DMS153 (cell line): ENCODE measurements at places on chromosomes 3 and 15.

DNA sequence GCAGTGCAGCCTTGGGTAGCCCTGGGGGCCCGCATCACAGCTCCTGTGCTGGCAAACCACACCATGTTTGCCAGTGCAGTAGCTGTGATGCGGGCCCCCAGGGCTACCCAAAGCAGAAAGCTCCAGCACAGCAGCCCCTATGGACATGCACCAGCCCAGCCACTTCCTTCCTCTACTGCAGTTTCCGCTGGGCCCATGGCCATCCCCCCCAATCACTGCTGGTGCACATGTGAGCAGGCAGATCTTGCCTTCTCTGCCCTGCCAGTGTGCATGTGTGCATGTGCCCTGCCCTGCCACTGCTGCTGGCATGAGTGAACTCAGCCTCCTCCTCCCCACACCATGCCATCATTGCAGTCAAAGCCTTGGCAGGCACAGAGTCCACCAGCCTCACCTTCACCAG lies 20.1 kb upstream of the MINAR1 start:
- no peak for DNase-seq

GRCh38 chr3:31980530-31981205 lies 394 bp downstream of the OSBPL10 start:
- DNase-seq, result peak; percentile 30

DNA sequence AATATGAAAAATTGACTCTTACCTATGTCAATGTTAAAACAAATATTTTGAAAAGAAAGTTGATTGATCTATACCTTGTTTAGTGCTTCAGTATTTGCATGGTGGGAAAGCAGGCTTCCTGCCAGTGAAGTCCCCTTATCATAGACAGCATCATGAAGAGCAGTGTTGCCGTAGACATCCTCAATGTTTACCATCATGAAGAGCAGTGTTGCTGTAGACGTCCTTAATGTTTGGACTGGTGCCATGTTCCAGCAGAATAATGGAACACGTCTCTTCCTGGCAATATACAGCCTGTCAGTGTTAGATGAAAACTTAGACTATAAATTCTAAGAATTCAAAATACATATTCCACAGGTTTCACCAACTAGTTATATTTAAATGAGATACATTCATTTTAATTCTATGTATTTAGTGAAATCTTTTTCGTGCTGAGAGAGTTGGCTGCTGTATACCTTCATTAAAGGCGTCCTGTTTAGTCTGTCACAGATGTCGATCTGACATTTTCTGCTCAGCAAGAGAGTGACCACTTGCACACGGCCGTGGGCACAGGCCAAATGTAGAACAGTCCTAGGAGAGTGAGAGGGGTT lies 116.8 kb downstream of the LMLN start:
- peak; percentile 83 for DNase-seq

DNA sequence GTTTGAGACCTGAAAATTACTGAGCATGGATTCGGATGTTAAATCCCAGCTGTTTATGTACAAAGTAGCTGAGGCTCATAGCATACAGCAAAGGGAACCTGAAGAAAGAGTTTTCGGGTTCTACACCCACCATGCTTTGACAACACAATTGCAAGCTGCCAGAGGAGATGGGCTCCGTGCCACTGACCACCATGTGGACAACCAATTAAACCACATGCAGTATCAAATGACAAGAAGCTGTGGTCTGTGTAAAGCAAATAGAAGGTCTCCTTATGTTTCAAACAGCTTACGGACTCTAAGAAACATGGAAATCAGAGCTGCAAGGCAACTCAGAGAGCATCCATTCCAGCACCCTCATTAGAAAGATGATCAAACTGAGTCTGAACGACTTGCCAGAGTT lies 12.9 kb downstream of the GABRB3 start:
- DNase-seq, result no peak

- no peak for DNase-seq
Measured at GRCh38 chr3:111314181-111314873, 227.7 kb upstream of the CD96 start.

DNA sequence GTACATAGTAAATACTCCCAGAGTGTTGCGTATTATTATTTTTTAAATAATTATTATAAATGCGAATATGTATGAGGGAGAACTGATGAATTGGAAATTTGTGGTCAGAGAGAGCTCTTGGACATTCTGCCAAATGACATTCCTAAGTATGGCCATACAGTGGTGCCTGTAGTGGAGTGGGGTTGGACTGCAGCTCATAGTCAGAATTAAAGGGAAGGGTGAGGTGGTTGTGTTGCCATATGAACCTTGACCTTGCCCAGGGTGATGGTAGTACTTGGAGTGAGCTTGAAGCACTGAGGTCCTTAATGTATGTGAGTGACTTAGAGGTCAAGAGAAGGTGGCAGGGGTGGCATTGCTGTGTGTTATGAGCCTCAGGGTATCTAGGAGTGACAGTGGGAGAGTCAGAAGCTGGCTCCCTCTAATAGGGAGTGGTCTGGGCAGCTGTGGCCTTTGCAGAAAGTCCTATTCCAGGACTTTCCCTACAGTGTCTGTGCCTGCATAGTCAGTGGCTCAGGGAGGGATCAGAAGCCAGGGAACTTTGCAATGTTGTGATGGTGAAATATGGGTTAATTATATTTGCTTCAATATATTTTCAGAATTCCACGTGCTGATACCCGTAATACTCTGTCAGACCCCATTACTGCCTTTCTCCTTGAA lies 26.2 kb downstream of the PDE8A start:
- no peak for DNase-seq

DNA sequence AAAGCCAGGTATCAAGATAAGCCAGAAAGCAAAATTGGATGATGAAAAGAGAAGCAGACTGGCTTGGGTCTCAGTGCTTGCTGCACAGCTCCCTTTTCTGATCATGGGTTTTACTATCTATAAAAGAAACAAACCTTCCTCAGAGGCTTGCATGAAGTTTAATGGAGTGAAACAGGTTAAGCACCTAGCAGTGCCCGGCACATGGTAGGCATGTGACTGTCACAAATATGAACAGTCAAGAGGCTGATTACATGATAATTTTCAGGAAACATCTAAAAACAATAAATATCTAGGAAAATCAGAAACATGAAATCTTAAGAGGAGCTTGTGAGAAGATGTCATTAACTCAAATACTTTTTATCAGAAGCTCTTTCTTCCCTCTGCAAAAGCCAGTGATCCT lies 519.2 kb downstream of the EPHB1 start:
- DNase-seq, result no peak

DNA sequence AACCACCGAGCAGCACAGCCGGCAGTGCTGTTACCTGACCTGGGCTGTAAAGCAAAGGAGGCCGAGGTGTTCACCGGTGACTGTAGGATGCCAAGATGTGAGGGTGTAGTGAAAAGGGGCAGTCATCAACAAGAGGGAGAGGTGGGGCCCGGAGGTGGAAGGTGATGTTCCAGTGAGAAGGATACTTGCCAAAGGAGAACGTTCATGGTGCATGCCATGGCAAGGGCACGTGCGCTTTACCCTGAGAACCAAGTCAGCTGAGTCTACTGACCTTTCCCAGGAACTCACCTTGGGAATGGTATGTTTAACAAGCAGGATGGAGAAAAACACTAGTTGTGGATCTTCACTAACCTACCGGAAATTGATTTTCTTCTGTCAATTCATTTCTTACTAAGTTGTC lies 211.1 kb downstream of the PDZRN3 start:
- DNase-seq, result no peak

- no peak for DNase-seq
Measured at GRCh38 chr15:60529332-60529731, 50.4 kb upstream of the ICE2 start.

DNA sequence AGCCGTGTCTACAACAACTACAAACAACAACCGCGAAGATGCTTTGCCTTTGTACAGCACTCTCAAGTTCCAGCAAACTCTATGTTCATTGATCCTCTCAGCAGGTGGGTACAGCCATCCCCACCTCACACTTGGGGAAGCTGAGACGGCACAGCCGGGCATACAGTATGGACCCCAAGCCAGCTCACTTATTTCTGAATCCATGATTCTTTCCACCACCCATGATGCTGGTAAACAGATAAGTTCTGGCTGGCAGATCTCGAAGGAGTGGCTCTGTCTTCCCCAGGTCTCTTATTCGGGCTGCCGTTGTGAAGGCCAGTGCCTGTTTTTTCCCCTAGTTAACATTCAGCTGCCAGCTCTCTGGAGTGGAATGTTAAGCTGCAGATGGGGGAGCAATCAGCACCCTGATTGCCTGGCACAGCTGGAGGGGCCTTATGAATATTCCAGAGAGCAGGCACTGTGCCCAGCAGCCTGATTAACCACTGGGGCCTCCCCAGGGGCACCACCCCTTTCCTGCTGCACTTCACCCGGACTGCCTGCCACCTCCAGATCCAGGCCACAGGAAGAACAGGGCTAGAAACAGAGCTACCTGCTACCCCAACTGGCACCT lies 73.2 kb downstream of the CORO2B start:
- no peak for DNase-seq

DNA sequence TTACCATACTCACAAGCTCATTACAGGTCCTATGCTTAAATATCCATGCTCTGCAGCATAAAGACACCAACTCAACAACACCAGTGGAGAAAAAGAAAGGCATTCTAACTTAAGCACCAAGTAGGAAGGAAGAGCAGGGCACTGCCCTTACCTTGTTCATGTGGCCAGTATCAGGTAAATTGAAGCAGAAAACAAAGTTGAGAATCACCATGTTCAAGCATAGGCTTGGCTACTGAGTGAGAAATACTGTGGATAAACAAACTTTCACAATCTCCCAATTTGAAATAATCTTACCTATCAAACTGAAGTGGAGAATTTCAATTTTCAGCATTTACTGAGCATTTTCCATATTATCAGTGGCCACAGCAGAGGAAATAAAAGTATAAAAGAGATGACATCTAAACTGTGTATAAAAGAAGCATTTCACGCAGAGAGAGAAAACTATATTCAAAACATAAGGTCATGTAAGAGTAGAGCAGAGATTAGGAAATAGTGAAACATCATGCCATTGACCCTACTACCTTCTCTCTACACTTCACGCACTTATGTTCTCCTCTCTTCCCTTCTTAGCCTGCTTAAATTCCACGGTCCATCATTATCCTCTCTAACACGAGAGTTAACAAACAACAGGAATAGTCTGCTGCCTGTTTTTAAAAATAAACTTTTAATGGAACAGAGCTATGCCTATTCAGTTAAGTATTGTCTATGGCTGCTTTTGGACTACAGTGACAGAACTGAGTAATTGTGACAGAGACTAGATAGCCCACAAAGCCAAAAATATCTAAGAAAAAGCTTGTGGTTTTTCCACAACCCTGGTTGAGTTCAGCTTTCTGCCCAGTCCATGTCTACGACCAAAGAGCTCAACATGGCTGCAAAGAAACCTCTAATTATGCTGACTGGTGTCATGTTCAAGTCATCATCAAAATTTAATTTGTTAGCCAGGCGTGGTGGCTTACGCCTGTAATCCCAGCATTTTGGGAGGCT lies 142.5 kb downstream of the NR1I2 start:
- no peak for DNase-seq

DNA sequence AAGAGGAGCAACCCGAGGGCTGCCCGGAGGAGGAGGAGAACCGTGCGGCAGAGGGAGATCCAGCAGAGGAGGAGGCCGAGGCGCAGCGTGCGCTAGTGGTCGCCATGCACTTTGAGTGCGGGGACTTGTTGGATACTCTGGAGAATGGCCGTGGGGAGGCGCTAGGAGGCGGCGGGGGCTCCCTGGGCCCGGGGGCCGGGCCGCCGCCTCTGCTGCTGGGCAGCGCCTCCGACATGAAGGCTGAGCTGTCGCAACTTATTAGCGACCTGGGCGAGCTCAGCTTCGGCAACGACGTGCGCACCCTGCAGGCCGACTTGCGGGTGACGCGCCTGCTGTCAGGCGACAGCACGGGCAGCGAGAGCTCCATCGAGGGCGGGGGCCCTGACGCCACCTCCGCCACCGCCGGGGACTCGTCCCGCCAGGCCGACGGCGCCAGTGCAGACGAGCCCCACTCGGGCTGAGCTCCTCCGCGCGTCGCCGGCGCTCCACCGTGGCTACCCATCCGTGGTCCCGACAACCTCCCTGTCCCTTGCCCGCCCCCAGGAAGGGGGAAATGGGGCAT lies 2.0 kb downstream of the FAM43A start:
- no peak for DNase-seq
